ENCODE measurements at places on chromosomes 1 and 21.
A peak's percentile ranks its signal among the peaks of the same experiment; 100 is the strongest.

GRCh38 chr21:36175771-36176565, 19.3 kb downstream of the DOP1B start:
- H3K4me3 ChIP-seq, result no peak overlapping the region
- no peaks in the 10 kb centered on the region for H3K4me1 ChIP-seq
- H3K36me3 ChIP-seq, result no peaks in the 10 kb centered on the region
- no peak overlapping the region for H3K27ac ChIP-seq

DNA sequence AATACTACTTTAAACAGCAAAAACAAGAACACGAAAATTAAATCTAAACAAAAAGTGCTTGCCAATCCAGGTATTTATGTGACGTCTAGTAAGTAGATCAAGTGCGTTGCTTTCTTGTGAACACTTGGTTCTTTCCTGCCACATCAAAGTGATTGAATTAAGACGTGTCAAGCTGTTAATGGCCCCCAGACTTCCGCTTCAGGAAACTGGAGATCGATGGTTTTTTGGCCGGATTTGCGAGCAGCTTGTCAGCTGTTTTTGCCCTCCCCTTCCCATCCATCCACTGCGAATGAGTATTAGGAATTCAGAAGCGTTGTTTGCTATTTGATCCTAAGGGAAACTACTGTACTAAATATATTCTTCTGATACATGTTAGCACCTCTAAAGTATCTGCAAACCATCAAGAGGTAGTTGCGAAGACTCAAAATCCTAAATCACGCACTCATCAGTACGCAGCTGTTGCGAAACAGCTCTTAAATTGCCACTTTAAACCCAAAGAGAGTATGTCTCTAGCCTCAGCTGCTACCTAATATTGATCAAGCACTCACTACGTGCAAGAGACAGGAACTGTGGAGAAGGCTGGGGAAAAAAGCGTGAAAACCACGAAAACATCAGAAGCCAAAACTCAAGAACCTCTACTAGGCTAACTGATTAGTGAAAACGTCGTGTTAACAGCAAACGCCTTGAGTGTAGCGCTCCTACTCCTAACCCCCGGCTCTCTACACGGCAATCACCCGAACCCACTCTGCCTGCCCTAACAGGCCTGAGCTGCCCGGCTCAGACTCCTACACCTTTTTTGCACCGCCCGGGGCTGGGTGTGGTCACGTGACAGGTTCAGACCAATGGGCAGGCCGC, 473 bp upstream of the BRDT start:
- H3K36me3 ChIP-seq, result no peaks in the 10 kb centered on the region
- H3K27me3 ChIP-seq, result no peaks in the 10 kb centered on the region
- H3K4me1 ChIP-seq, result no peaks in the 10 kb centered on the region
- H3K4me3 ChIP-seq, result no peak overlapping the region

- H3K4me3 ChIP-seq, result no peak overlapping the region
- no peak overlapping the region for H3K27ac ChIP-seq
- H3K27me3 ChIP-seq, result no peaks in the 10 kb centered on the region
- peaks cover 6% of the 10 kb centered on the region for H3K4me1 ChIP-seq
These were observed 5.3 kb downstream of the C1orf159 start for GRCh38 chr1:1110561-1110971.

GRCh38 chr1:84170171-84170570, 26.1 kb downstream of the PRKACB start:
- no peak overlapping the region for H3K27ac ChIP-seq
- H3K27me3 ChIP-seq, result no peaks in the 10 kb centered on the region
- no peak overlapping the region for H3K4me3 ChIP-seq

GRCh38 chr1:11887666-11888007, 28.9 kb upstream of the NPPB start:
- no peaks in the 10 kb centered on the region for H3K36me3 ChIP-seq
- H3K4me3 ChIP-seq, result no peak overlapping the region
- H3K27ac ChIP-seq, result no peak overlapping the region
- H3K4me1 ChIP-seq, result no peaks in the 10 kb centered on the region

- no peak for DNase-seq
- no peaks in the 10 kb centered on the region for H3K27me3 ChIP-seq
- H3K4me1 ChIP-seq, result no peaks in the 10 kb centered on the region
- H3K36me3 ChIP-seq, result no peaks in the 10 kb centered on the region
- no peak overlapping the region for H3K4me3 ChIP-seq
These were observed 21.6 kb upstream of the TRABD2B start for GRCh38 chr1:48018799-48019198.

- H3K4me3 ChIP-seq, result no peak overlapping the region
- no peaks in the 10 kb centered on the region for H3K4me1 ChIP-seq
- H3K27ac ChIP-seq, result no peak overlapping the region
- no peaks in the 10 kb centered on the region for H3K27me3 ChIP-seq
These were observed 31.1 kb downstream of the PROK1 start for GRCh38 chr1:110481968-110482623.

- no peaks in the 10 kb centered on the region for H3K36me3 ChIP-seq
- peak within 1 kb of the TSS; percentile 51 for H3K4me3 ChIP-seq
- DNase-seq, result peak; percentile 70
- no peak within 1 kb of the TSS for H3K27ac ChIP-seq
- H3K27me3 ChIP-seq, result no peaks in the 10 kb centered on the region
- peaks cover 3% of the 10 kb centered on the region for H3K4me1 ChIP-seq
These were observed at the start of gene LRRC3 for GRCh38 chr21:44454747-44455523. TSS of gene LRRC3 (plus strand) at chr21:44455510. CDS start at chr21:44456645, 1,135 bp downstream.

DNA sequence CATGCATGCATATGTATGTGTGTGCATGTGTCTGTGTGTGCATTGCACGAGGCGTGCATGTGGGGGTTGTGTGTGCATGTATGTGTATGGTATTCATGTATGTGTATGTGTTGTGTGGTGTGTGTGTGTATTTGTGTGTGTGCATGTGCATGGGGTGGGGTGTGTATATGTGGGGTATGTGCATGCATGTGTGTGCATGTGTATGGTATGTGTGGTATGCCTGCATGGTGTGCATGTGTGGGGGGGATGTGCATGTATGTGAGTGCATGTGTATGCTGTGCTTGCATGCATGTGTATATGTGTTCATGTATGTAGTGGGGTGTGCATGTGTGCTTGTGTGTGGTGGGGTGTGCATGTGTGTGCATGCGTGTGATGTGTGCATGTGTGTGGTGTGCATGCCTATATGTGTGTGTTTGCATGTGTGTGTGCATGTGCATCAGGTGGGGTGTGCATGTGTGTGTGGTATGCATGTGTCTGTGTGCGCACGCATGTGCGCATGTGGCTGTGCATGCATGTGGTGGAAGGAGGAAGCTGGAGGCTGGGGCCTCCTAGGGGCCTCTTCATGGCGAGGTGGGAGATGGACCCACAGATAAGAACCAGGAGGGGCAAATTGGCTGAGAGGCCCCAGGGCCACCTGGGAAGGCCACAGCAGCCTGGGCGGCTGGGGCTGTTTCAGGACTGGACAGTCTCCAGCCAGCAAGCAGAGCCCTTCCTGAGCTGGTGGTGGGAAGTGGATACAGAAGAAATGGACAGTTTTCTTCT, 35.9 kb upstream of the ARF1 start:
- no peak overlapping the region for H3K27ac ChIP-seq
- H3K36me3 ChIP-seq, result no peaks in the 10 kb centered on the region
- H3K4me1 ChIP-seq, result no peaks in the 10 kb centered on the region
- no peak overlapping the region for H3K4me3 ChIP-seq
- H3K27me3 ChIP-seq, result no peaks in the 10 kb centered on the region

- H3K4me3 ChIP-seq, result no peak overlapping the region
- no peak for DNase-seq
- no peaks in the 10 kb centered on the region for H3K4me1 ChIP-seq
- no peaks in the 10 kb centered on the region for H3K27me3 ChIP-seq
- H3K36me3 ChIP-seq, result no peaks in the 10 kb centered on the region
These were observed 17.7 kb downstream of the RAP1GAP start for GRCh38 chr1:21651214-21652042.

DNA sequence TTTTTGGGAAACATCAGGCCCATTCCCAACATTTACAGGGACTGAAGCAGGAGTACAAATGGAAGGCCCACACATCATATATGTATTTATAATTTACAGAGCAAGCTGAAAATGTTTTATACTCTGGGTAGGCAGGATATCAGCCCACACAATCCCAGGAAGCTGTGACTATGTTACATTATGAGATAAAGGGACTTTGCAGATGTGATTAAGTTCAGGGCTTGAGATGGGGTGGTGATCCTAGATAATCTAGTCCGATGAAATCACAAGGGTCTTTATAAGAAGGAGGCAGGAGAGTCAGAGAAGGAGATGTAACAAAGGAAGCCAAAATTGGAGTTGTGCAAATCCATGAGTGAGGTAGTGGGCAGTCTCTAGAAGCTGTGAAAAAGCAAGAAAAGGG, 160.5 kb downstream of the PDE4B start:
- H3K36me3 ChIP-seq, result no peaks in the 10 kb centered on the region
- H3K27ac ChIP-seq, result no peak overlapping the region
- no peaks in the 10 kb centered on the region for H3K4me1 ChIP-seq
- DNase-seq, result no peak
- no peaks in the 10 kb centered on the region for H3K27me3 ChIP-seq

DNA sequence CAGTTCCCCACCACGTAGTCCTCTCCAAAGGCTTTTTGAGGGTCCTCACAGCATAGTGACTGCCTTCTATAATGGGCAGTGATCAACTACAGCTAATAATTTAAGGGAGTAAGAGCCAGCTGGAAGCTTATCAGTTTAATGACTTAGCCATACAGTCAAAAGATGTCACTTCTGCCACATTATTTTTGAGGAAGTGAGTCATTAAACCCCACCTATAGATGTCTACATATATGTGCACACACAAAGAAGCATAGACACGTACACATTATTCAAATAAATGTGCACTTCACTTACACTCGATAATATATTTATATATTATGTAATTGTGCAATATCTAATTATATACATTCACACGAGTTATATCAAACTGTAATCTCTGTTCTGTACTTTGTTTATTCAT, 1704.7 kb downstream of the KCNT2 start:
- no peak for DNase-seq
- no peak overlapping the region for H3K27ac ChIP-seq
- H3K36me3 ChIP-seq, result no peaks in the 10 kb centered on the region
- no peaks in the 10 kb centered on the region for H3K4me1 ChIP-seq

GRCh38 chr1:179175011-179175841, 54.3 kb downstream of the ABL2 start:
- peak overlapping the region; percentile 18 for H3K27ac ChIP-seq
- no peak overlapping the region for H3K4me3 ChIP-seq
- H3K36me3 ChIP-seq, result no peaks in the 10 kb centered on the region
- H3K27me3 ChIP-seq, result no peaks in the 10 kb centered on the region
- DNase-seq, result no peak
- peaks cover 9% of the 10 kb centered on the region for H3K4me1 ChIP-seq

- H3K27ac ChIP-seq, result no peak overlapping the region
- no peaks in the 10 kb centered on the region for H3K4me1 ChIP-seq
- DNase-seq, result no peak
- no peaks in the 10 kb centered on the region for H3K36me3 ChIP-seq
- H3K27me3 ChIP-seq, result no peaks in the 10 kb centered on the region
These were observed 4.6 kb upstream of the FBXO42 start for GRCh38 chr1:16356867-16357266.

- no peak for DNase-seq
- no peak overlapping the region for H3K27ac ChIP-seq
- no peaks in the 10 kb centered on the region for H3K36me3 ChIP-seq
- H3K27me3 ChIP-seq, result no peaks in the 10 kb centered on the region
- no peaks in the 10 kb centered on the region for H3K4me1 ChIP-seq
These were observed 25.7 kb upstream of the MAGOH start for GRCh38 chr1:53264048-53264447.

DNA sequence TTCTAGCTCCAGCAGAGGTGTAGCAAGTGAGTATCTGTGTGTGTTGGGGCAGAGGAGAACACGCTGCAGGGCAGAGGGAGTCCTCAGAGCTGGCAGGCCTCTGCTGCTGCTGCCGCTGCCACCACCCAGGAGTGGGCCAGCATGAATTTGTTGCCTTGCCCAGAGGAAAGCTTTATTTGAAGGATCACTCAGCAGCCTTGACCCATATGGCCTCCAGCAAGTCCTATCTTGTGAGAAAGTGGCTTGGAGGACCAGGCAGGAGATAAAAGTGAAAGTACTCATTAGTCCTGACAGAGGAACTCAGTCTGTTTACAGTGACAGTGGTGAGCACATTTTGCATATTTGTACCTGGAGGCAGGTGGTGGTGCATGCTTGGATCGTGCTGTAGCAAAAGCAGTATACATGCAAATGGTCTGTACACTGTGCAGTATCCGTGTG, 3.1 kb downstream of the TRAF5 start:
- no peaks in the 10 kb centered on the region for H3K27me3 ChIP-seq
- H3K27ac ChIP-seq, result no peak overlapping the region
- no peaks in the 10 kb centered on the region for H3K36me3 ChIP-seq
- no peak overlapping the region for H3K4me3 ChIP-seq
- DNase-seq, result no peak
- no peaks in the 10 kb centered on the region for H3K4me1 ChIP-seq
